ENCODE measurements at places on chromosomes 2 and 18. TPM values are rescaled to one million over a fixed set of nuclear protein-coding genes. Genes with fewer than 3 reads are reported as not detected.

The AQP12B gene
- total RNA-seq: not detected

The BOLL gene
- not detected for total RNA-seq

The EMX1 gene
- not detected for total RNA-seq

The EVA1A gene
- 63.5 TPM for total RNA-seq

The UPP2 gene
- not detected for total RNA-seq

The CDH20 gene
- not detected for total RNA-seq

The DTNA gene
- 19.2 TPM for total RNA-seq

GRCh38 chr2:11784747-11785610, 38.5 kb downstream of the LPIN1 start:
- DNase-seq: no peak

GRCh38 chr2:101622210-101623030, 75.1 kb upstream of the MAP4K4 start:
- no peak for DNase-seq

DNA sequence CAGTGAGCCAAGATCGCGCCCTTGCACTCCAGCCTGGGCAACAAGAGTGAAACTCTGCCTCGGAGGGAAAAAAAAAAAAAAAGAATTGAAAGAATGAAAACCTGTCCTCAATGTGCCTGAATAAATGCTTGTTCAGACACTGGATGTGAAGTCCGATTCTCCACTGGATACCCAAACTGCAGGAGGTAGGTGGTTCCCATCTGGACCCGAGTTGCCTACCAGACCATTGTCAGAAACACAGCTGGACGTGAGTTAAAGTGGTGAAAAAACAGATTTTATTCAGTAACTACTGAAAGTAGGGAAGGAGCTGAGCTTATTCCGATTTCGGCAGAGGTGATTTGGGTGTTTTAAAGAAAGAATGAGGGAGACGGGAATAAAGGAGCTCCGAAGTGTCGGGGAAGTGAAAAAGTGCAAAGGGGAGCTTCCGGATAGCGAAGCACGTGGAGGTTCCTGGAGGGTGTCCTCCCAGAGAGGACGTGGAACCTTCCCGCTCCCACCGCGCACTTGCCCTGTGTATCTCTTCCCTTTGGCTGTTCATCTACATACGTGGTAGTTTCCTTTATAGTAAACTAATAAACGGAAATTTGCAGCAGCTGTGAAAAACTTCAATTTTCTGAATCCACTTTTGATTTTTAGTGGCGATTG, 10.4 kb upstream of the ZDBF2 start:
- no peak for DNase-seq

GRCh38 chr2:43196768-43197587, 29.4 kb downstream of the ZFP36L2 start:
- DNase-seq: peak; percentile 47

- peak; percentile 83 for DNase-seq
Observed at GRCh38 chr2:70552501-70553333, 909 bp downstream of the TGFA start.

- no peak for DNase-seq
Observed at GRCh38 chr18:42533009-42533575, 578.1 kb downstream of the PIK3C3 start.

DNA sequence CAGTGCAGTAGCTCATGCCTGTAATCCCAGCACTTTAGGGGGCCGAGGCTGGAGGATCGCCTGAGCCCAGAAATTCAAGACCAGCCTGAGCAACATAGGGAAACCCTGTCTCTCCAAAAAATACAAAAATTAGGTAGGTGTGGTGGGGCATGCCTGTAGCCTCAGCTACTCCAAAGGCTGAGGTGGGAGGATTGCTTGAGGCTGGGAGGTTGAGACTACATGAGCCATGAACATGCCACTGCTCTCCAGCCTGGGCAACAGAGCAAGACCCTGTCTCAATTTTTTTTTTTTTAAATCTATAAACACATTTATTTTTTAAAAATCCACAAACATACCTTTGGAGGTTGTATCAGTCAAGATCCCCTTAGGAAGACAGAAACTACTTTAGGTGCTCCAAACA, 326.3 kb downstream of the EPHA4 start:
- no peak for DNase-seq

DNA sequence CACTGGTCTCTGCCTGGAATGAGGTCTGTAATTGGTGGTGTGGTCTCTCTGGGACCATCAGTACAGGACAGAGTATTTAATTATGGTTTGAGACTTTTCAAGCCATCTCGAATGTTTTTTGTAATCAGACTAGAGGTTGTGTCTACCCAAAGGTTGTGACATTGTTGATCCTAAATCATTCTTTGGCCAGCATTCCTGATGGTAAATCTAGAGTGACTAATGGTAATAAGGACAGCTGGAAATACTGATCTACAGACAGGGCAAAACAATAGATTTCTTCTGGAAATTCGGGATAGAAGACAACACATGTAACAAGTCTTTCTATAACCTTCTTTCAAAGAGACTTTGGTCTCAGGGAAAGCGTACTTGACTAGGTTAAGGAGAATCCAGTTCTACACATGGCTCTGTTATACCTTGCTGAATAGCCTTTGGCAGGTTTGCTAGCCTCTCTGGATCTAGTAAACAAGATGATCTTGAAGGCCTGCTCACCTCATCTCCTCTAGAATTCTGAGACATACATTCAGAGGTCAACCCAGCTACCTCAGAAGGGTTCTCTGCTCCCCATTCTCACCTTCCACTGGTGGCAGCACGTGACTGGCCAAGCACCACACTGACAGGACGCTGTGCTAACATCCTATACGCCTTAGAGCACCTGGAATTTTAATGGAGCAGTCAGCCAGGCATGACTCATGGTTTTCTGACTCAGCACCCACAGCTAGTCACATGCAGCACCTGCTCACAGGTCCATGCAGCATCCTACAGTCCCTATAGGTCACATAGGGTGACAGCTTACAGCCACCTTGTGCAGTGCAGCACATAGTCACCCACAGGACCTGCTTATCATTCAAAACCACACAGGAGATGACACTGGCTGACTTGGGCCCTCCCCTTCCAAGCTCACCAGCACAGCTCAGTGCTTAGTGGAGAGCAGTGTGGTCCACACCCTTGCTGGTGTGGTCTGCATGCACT, 12.2 kb downstream of the PLB1 start:
- DNase-seq: no peak

GRCh38 chr2:238290091-238290509, 1.7 kb upstream of the PER2 start:
- no peak for DNase-seq

GRCh38 chr2:105836840-105837692, 92.4 kb downstream of the NCK2 start:
- no peak for DNase-seq

- no peak for DNase-seq
Observed at GRCh38 chr2:106142683-106143082, 51.4 kb downstream of the UXS1 start.

- DNase-seq: no peak
Observed at GRCh38 chr2:160238392-160238791, 38.3 kb upstream of the ITGB6 start.

DNA sequence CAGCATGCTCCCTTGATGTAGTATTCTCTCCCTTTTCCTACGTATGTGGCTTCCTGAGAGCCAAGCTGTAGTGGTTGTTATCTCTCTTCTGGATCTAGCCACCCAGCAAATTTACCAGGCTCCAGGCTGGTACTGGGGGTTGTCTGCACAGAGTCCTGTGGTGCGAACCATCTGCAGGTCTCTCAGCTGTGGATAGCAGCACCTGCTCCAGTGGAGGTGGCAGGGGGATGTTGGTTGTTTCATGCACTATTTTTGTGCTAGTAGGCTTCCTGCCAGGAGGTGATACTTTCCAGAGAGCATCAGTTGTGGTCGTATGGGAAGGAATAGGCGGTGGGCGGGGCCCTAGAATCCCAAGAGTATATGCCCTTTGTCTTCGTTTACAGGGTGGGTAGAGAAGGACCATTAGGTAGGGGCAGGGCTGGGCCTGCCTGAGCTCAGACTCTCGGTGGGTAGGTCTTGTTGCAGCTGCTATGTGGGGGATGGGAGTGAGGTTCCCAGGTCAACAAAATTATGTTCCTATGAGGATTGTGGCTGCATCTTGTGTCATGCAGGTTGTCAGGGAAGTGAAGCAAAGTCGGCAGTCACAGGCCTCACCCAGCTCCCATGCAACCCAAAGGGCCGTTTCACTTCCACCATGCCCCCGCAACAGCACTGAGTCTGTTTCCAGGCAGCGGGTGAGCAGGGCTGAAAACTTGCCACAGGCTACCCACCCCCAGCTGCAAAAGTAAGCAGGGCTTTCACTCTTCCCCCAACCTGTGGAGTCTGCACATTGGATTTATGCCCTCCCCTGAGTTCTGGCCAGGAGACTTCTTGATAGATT, 1139.5 kb downstream of the BCL11A start:
- DNase-seq: no peak

GRCh38 chr2:136211701-136212100, 93.8 kb upstream of the CXCR4 start:
- no peak for DNase-seq

GRCh38 chr2:163887182-163887581, 151.4 kb upstream of the FIGN start:
- no peak for DNase-seq

DNA sequence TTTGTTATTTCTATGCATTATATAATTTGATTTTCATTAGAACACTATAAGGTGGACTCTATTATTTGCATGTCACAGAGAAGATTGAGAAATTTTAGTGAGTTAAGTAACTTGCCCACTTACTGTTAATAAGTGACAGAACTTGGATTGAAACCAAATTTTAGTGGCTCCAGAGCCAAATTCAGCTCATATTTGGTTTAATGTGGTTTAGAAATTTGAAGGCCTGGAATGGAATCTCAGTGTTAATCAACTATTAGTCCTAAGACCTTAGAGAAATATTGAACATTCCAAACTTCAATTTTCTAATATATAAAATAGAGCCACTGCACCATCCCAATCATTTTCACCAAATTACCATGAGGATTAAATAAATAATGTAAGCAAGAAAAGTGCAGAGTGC, 281.6 kb downstream of the ZNF385B start:
- no peak for DNase-seq

GRCh38 chr2:45141883-45142866, 132.9 kb upstream of the SIX2 start:
- DNase-seq: no peak

DNA sequence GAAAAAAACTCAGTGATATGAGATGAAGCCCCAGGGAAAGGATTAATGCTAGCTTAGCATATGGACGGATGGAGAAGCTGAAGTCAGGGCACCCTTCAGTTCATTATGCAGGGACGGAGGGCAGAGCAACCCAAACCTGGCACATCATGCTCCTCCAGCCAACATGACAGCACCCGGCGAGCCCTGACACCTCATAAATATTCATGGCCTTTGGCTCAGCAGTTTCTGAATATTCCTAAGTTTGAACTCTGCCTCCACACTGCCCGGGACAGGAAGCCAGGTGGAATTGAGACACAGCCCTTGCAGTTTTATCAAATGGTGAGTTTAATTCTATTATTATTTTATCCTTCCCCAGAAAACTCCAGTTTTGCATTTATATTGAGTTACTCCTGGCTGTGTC, 87.3 kb upstream of the SH3BP4 start:
- DNase-seq: no peak
